ENCODE measurements at places on chromosomes 4 and X.

DNA sequence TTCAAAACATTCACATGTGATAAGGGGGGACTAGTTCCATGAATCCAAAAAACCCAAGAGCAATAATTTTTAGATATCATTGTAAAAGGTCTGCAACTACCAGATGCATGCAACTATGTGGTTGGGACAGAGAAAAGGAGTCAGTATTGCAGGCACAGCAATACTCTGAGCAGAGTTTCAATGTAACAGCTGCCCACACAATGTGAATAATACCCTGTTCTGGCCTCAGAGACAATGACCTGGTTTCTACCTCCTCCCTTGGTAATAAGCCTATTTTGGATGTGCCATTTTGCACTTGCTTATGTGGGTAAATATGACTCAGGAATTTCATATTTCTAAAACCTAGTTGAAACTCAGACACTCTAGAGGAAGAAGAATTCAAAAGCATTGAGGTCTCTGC lies 194.8 kb upstream of the RASGEF1B start:
- no peak for DNase-seq

- DNase-seq: no peak
Measured at GRCh38 chrX:123450222-123450621, 266.1 kb downstream of the GRIA3 start.

DNA sequence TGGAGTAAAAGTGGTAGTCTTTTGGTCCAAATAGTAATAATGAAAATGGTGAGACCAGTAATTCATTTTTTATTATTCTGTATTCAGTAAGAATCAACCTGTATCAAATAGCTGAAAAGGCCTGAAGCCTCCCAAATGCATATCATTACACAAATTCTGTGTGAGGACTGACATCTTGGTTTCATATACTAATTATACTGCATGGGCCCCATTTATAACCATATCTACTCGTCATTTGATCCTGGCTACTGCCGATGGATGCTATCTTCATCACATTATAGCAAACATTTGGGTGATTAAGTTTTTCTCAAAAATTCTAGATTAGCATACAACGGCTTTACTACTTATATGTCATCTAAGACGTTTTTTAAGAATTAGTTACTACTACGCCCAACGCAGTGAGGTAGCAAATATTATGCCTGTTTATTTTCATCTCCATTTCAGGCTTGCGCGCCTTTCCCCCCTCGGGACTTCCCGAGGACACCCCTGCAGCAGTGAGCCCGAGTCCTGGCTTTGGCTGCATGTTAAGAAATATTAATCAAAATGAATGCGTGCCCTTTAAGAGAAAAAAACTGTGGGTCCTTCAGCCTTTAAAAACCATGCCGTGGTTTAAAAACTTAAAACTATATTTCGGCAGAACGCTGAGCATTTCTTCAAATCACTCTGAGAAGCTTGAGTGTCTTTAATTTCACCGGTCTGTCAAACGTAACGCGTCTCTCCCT lies 814 bp upstream of the MMAA start:
- no peak for DNase-seq

GRCh38 chr4:20646287-20646686 lies 54.0 kb upstream of the PACRGL start:
- DNase-seq: no peak

DNA sequence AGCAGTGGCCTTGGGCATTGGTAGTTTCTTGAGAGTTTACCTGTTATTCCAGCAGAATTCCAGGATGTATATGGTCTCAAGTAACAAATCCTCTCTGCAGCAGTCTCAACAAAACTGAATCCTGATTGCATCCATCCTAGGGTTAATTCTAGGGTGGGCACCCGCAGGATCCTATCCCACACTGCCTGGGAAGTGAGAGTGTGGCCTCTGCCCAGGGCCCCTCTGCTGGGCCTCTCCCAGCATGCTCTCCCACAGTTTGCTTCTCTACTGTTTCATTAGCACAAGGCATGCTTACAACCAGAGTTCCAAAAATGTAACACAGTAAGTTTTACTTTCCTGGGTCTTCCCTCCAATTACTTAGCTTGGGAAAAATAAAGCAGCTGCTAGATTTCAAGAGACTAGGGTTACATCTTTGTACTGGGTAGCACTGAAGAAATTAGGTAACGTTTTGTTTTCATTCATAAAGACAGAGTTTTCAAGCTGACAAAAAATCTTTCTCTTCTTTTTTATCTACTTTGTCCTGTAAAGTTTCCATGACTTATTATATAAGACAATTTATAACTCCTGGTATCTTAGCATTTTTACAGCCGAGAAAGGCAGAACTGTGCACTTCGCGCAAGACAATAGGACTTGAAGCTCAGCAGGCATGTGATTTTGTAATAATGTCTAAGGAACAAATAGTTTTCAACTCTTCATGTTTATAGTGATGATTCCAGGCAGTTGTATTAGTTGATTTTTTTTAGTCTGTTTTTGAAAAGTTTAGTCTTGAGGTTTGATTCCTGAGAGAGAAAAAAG lies 131.2 kb upstream of the PCDH18 start:
- DNase-seq: no peak
